ENCODE measurements at places on chromosomes 3 and 15. TPM values are rescaled to one million over a fixed set of nuclear protein-coding genes. Genes with fewer than 3 reads are reported as not detected.

Gene MYEF2
- 71.3 TPM for total RNA-seq

Gene C3orf52
- total RNA-seq, result 12.6 TPM

Gene MKRN2OS
- not detected for total RNA-seq

Gene GANC
- total RNA-seq, result 21.1 TPM

Gene REC114
- total RNA-seq, result not detected

Gene MKRN2
- 19.4 TPM for total RNA-seq

Gene ADIPOQ
- total RNA-seq, result not detected

Gene SPTSSB
- total RNA-seq, result 3.7 TPM

Gene CISH
- 0.57 TPM for total RNA-seq

Gene GADL1
- not detected for total RNA-seq

Gene TTC14
- 71.4 TPM for total RNA-seq

Gene GOLGA6L7
- total RNA-seq, result not detected

Gene CADM2
- 0.64 TPM for total RNA-seq

Gene PLCH1
- total RNA-seq, result 0.03 TPM

Gene TASOR
- 55.6 TPM for total RNA-seq

Gene MYH15
- 1.2 TPM for total RNA-seq

Gene MED12L
- total RNA-seq, result 2.8 TPM

Gene CHRM5
- not detected for total RNA-seq

Gene ESYT3
- total RNA-seq, result 2.6 TPM

Gene TMEM158
- 7.3 TPM for total RNA-seq

Gene TNNC1
- total RNA-seq, result 5.2 TPM

Gene RTP3
- not detected for total RNA-seq

Gene AGBL1
- total RNA-seq, result not detected

Gene SLC22A14
- total RNA-seq, result 0.13 TPM

Gene CELSR3
- total RNA-seq, result 7.7 TPM

Gene SOX14
- total RNA-seq, result not detected

Gene B3GALNT1
- 31.1 TPM for total RNA-seq

Gene TMEM212
- not detected for total RNA-seq

Gene LRTM1
- not detected for total RNA-seq

Measured in Panc1 (cell line).